ENCODE measurements at places on chromosomes 7 and 10. TPM values are rescaled to one million over a fixed set of nuclear protein-coding genes. Genes with fewer than 3 reads are reported as not detected.

- no peak for DNase-seq
Observed at GRCh38 chr10:69742356-69742695, 59.4 kb upstream of the COL13A1 start.

- peak; percentile 47 for DNase-seq
Observed at GRCh38 chr10:97714401-97715258, 1.1 kb downstream of the MARVELD1 start.

Gene PGAM2
- total RNA-seq = not detected

DNA sequence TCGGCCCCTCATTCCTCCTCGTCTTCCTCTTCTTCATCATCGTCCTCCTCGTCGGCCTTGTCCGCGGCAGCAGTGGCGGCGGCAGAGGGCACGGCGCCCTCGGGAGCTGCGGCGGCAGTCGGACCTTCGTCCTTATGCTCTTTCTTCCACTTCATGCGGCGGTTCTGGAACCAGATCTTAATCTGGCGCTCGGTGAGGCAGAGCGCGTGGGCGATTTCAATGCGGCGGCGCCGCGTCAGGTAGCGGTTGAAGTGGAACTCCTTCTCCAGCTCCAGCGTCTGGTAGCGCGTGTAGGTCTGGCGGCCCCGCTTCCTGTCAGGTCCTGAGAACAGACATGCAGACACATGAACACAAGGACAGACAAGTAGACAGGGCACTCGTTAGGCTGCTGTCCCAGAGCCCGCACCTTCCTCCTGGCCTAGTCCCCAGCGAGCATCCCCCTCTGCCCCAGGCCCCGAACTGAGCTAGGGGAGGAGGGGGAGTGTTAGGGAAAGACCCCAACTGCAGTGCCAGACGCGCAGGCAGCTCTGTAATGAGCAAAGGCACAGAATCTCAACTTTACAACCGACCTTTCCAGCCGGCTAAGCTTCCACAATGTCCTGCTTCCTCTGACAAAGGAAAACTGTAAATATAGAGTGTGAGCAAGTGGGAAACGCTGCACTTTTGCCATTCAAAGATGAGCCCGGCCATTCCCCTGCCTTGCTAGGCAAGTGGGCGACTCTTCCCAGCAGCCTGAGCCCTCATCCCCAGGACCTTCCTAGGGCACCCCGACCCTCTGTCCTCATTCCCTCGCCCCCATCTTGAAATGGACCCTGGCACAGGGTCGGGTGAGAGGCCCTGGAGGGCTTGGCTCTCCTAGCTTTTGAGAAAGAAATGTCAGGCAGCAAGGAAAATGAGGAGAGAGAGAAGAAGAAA lies 1.3 kb downstream of the HOXA7 start:
- DNase-seq = no peak

DNA sequence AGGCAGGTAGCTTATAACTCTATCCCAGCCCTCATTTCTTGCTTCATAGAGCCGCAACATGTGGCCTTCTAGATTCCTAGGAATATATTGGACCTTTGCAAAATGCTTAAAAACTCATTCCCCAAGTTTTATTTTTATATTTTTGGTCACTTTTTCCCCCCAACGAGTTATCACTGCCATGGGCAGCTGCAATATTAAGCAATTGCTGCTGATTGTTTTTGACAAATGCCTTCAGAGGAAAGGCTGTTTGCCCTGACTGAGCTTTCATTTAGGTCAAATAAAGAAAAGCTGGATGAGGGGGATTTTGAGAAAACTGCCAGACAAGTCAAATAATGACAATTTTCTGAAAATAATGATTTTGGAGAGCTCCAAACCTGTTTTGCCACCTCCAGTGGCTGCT lies 976.9 kb upstream of the MBL2 start:
- no peak for DNase-seq

GRCh38 chr10:111968647-111969046 lies 214.9 kb downstream of the GPAM start:
- DNase-seq = no peak

Gene PDK4
- total RNA-seq = 4.9 TPM

GRCh38 chr10:99834410-99834809 lies 52.0 kb downstream of the ABCC2 start:
- no peak for DNase-seq
